NCI-H1105 (cell line): ENCODE measurements at places on chromosomes 6 and 20.

DNA sequence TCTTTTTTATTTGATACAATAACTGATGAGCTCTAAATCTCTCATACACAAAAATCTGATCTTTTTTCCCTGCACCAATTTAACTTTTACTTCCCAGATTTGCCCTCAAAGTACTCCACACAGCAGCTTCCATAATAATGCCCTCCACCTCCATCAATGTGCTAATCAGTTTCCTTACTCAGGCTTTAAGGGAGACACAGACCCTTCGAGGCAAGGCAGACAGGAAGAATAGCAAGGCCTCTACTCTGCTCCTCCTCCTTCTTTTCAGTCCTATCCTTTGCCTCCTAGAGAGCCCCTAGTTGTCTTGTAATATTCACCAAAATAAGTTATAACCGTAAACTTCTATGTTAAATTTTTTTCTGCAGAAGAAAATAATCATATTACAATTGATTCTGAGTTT lies 444.9 kb upstream of the RNF217 start:
- no peak for DNase-seq

GRCh38 chr6:138885156-138885819 lies 89.4 kb downstream of the ECT2L start:
- DNase-seq, result no peak

DNA sequence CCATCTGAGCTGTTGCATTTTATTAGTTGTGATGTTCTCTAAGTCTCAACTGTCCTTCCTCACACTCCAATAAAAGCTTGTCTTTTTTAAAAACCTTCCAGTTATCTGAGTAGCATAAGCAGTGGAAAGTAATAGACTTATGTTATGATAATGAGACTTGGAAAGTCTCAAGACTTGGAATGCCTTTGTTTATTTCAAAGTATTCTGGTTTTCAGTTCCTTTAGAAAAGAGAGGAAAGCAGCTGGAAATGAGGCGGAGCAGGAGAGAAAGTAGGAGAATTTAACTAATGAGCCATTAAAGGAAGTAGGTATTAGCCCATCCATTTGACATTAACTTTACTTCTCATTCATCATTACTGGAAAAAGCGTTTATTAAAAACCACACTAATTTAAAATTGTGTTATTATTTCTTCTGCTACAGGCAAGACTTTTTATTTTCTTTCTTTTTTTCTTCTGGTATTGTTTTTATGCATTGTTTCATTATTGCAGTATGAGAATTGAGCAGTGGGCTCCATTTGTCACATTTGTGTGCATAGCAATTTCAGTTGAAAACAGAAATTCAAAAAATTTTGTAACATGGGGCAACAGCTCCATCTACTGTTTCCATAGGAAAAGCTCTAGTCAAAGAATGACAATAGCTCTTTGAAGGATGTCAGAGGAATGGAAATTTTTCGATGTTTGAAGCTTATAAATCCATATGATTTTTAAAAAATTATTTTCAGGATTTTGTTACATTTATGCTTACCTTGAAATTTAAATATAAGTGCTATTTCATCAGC lies 194.8 kb downstream of the COL9A1 start:
- DNase-seq, result peak; percentile 44

DNA sequence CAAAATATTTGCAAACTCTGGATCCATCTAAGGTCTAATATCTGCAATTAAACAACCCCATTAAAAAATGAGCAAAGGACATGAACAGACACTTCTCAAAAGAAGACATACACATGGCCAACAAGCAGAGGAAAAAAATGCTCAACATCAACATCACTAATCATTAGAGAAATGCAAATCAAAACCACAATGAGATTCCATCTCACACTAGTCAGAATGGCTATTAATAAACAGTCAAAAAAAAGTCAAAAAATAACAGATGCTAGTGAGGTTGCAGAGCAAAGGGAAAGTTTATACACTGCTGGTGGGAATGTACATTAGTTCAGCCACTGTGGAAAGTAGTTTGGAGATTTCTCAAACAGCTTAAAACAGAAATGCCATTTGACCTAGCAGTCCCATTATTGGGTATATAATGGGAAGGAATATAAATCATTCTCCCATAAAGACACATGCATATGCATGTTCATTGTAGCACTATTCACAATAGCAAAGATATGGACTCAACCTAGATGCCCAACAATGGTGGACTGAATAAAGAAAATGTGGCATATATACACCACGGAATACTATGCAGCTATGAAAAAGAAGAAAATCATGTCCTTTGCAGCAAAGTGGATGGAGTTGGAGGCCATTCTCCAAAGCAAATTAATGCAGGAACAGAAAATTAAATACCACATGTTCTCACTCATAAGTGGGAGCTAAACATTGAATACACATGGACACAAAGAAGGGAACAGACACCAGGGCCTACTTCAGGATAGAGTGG lies 9.1 kb downstream of the ZNFX1 start:
- no peak for DNase-seq

GRCh38 chr6:3366596-3367413 lies 90.0 kb downstream of the SLC22A23 start:
- no peak for DNase-seq

DNA sequence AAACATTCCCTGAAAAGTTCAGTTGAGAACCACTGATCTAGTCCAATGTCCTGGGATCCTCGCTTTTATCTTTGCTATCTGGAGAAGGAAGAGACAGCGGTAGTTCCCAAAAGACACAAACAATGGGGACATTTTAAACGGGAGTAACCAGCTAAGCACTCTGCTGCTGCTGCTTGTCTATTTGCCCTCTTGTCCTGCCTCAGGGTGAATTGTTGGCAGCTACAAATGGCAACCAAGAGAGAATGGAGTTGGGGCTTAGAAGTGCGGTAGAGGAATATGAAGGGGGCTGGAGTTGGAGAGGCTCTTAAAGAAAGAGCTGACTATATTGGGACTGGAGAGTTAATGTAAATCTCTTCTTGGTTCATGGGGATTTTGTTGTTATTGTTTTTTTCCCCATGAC lies 6.5 kb upstream of the ZSWIM1 start:
- no peak for DNase-seq

DNA sequence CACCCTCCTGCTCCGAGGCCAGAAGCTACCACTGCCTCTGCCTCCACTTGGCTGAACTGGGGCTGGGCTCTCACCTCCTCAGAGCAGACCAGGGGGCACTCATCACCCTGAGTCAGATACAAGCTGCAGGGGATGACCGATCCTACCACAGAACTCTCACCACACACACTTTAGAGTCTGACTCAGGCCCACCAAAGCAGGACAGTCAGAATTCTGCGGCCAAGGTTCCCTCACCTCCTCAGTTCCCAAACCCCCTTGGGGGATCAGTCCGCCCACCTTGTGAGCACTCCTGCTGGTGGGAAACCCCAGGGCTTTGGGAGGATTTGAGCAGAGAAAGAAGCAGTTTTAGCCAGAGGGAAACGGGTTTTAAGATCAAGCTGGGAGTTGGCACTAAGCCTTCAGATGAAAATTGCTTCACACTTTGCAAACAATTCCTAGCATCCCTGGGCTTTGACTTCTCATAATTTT lies 587.8 kb upstream of the JAG1 start:
- no peak for DNase-seq

DNA sequence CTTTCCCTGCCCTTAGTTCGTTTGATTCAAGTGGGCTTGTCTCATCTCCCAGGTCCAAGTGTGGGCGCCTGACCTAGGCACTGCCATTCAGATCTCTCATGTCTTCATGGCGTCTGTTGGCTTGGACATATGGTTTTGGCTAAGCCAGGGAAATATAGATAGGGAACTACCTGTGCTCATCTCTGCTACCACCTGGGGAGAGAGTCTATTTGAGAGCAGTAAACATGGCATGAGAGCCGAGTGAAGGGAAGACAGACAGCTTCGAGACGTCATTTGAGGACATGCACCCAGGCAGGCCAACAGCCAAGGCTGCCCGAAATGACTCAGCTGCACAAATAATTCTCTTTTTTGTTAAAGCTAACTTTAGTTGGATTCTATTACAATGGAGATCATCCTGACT lies 370.7 kb upstream of the AGPAT4 start:
- no peak for DNase-seq

DNA sequence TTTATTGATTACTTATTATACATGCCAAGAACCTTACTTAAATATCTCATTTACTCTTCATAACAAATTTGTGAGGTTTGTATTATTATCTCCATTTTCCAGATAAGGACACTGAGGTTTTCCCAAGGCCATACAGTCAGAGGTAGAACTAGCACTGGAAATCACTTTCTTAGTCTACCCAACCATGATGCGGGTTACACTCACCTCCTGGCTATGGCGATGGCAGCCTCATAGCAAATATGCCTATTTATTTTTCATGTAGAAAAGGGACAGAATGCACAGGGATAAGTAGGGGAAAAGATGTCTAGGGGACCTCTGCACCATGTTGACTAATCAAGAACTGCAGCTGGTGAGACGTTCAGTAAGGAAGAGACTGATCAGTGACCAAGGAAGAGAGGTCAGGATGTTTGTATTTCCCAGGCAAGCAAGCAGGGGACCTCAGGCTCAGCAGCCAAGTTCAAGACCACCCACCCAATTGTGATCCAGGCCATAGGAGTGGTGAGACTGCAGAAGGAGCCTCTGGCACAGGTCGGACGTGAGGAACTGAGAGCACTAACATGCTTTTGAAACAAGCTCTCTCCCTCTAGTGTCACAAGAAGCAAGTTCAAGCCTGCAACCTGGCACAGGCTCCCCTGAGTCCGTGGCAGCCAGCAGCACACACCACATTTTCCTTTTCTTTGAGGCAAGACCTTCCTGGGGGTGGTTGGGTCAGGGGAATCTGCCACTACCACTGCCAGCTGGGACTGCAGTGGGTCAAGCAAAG lies 97.8 kb downstream of the GMPR start:
- DNase-seq, result no peak

DNA sequence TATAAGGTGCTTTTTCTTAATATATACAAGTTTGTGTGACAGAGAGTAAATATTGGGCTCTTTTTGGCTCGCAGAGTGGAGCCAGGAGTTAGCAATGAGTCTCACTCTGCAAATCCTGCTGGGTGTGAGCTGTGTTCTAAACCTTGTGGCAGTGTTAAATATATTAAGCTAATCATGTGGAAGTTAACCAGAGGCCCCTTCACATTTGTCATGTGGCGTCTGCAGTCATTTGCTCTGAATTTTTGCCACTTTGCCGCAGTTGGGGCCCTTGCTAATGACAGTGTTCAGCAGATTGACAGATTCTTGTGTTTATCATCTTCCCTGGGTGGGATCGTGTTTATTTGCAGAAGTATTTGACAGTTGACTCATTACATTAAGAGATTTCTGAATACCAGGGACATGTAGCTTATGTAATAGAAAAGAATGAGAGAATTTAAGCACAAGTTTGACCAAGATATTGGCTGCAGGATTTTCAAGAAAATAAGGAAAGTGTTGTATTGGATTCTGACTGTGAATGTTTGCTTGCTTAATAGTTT lies 37.9 kb downstream of the SPATA2 start:
- DNase-seq, result no peak

GRCh38 chr20:45968801-45969711 lies 2.9 kb downstream of the ZNF335 start:
- DNase-seq, result no peak
